ENCODE measurements at places on chromosomes 1 and 21.

GRCh38 chr1:200367841-200368534 lies 41.8 kb downstream of the ZNF281 start:
- no peak for DNase-seq

GRCh38 chr1:184556665-184557064 lies 169.8 kb downstream of the C1orf21 start:
- no peak for DNase-seq

- DNase-seq, result no peak
Measured at GRCh38 chr1:53799141-53799540, 39.0 kb downstream of the NDC1 start.

- no peak for DNase-seq
Measured at GRCh38 chr1:93845538-93846205, 33.3 kb downstream of the DNTTIP2 start.

DNA sequence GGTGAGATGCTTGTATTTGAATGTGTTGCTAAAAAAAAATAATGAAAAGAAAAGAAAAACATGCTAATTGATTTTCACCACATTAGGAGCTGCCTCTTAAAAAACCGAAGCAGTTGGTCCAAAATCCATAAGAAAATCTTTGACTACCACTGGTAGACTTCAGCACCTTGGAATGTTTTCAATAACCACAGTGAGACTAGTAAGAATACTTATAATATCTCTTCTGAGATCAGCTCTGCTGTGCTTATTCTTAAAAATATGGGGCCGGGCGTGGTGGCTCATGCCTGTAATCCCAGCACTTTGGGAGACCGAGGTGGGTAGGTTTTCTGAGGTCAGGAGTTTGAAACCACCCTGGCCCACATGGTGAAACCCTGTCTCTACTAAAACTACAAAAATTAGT lies 15.1 kb downstream of the NFYC start:
- DNase-seq, result no peak

GRCh38 chr1:52080014-52080415 lies 23.9 kb downstream of the BTF3L4 start:
- DNase-seq, result no peak

- DNase-seq, result no peak
Measured at GRCh38 chr1:89147678-89148658, 22.1 kb upstream of the GBP2 start.

DNA sequence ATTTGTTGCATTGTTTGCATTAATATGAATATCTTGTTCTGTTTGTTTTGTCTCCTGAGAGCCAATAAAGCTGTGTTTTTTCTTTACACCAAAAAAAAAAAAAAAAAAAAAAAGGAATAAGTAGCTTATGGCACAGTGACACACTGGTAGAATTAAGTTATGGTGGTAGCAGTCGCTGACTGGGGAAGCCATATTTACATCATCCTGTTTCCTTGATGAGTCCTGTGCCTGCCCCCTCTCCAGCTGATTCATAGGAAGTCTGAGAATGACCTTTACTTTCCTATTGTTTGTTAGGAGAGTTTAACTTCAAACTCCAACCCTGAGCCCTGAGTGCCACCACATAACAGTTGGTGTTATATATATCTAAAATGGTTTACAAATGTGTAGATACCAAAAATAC lies 62.2 kb downstream of the OBSCN start:
- DNase-seq, result no peak

DNA sequence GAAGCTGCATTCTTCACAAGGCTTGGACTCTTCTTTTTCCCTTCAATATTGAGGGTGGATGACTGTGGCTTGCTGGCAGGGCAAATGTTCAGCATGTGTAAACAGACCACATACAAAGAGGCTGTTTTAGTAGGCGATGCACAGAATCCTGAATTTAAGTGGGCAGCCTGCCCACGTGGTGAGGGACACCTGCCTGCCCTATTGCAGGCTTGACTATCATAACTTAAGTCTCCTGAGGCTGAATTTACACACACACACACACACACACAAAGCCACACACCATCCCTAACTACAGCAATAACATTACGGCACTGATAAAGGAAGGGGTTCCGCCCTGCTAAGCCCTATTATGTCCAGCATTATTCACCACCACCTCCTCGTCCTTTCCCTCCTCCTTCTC lies 15.9 kb downstream of the SYT2 start:
- DNase-seq, result no peak

GRCh38 chr1:213138892-213139291 lies 87.9 kb downstream of the RPS6KC1 start:
- DNase-seq, result no peak

DNA sequence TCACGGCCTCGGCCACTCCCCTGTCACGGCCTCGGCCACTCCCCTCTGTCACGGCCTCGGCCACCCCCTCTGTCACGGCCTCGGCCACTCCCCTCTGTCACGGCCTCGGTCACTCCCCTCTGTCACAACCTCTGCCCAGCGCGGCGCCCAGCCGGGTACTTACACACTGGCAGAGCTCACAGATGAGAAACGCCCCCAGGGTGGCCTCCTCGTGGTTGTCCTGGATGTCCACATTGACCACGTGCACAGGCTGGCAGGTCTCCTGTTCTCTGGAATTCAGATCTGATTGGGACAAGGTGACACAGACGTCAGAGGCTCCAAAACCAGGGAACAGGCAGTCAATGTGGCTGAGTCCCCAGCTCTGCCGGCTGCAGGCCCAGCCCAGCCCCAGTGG lies 3.3 kb upstream of the TMEM240 start:
- no peak for DNase-seq

DNA sequence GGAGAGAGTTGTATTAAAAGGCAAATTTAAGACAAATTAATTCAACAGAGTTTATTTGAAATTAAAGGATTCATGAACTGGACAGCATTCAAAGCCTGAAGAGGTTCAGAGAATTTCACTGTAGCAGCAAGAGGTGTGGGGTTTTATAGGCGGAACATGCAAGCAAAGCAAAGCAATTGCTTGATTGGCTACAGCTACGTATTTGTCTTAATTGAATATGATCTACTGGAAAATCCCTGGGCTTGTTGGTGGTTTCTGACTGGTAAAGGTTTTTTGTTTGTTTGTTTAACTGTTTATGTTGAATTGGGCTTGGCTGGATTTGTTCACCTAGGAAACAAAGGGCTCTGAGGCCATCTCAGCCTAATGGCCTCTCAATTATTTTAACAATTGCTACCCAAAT lies 61.5 kb downstream of the KCNK1 start:
- DNase-seq, result no peak

GRCh38 chr1:180540697-180541594 lies 17.8 kb upstream of the OVAAL start:
- no peak for DNase-seq

DNA sequence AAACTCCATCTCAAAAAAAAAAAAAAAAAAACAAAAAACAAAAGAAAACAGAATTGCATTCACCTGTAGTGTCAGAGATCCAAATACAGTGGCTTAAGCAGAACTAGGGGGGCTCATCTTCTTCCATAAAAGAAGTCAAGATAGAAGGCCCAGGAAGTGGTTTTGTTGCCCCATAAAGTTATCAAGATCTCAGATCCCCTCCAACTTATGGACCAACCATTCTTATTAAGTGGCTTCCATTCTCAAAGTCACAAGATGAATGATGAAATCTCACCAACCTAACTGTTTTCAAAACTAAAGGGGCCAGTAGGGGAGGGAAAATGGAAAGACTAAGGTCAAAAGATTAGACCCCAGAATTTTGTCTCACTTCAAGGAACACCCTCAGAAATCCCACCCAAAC lies 30.1 kb upstream of the DUSP23 start:
- no peak for DNase-seq

GRCh38 chr1:221998781-221999180 lies 256.9 kb upstream of the DUSP10 start:
- no peak for DNase-seq

- DNase-seq, result no peak
Measured at GRCh38 chr1:48202030-48202752, 20.3 kb upstream of the SLC5A9 start.

DNA sequence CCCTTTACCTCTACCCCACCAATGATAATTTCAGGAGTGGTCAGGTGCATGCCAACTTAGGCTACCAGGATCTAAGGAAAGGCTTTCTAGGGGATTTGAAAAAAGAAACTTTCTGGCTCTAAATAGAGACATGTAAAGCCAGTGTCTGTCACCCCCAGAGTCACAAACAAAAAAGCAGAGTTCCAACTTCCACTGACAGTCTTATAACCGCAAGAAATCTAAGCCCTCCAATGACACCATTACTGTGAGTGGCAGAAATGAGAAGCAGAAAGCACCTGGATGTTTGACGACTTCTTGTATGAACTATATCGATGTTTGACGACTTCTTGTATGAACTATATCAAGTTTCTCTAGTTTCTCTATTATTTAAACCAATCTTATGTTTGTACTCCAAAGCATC lies 6.0 kb downstream of the DENND1B start:
- DNase-seq, result no peak

DNA sequence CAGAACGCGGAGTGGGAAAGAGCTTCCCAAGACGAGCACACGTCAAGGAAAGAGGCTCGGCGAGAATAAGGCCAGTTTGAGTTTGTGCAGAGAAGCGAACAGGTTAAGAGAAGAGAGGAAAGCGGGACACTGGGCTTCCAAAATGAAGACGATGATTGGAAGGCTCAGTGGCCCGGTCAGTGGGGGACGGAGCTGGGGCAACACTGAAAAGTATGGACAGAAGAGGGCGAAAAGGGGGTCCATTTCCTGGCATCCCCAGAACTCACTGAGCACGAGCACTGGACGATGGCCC lies 258 bp downstream of the CCT3 start:
- DNase-seq, result no peak

Measured in esophagus squamous epithelium (tissue), 5 donors.